ENCODE measurements at places on chromosomes 2 and 18.

GRCh38 chr2:218286570-218287459 is 5.5 kb downstream of the TMBIM1 start:
- DNase-seq: peak; percentile 70

GRCh38 chr2:18560797-18561085 is 288 bp upstream of the RDH14 start:
- DNase-seq: no peak

GRCh38 chr18:8980918-8981317 is 121.6 kb upstream of the NDUFV2 start:
- DNase-seq: no peak

GRCh38 chr2:222241128-222241870 is 57.5 kb downstream of the PAX3 start:
- DNase-seq: no peak

DNA sequence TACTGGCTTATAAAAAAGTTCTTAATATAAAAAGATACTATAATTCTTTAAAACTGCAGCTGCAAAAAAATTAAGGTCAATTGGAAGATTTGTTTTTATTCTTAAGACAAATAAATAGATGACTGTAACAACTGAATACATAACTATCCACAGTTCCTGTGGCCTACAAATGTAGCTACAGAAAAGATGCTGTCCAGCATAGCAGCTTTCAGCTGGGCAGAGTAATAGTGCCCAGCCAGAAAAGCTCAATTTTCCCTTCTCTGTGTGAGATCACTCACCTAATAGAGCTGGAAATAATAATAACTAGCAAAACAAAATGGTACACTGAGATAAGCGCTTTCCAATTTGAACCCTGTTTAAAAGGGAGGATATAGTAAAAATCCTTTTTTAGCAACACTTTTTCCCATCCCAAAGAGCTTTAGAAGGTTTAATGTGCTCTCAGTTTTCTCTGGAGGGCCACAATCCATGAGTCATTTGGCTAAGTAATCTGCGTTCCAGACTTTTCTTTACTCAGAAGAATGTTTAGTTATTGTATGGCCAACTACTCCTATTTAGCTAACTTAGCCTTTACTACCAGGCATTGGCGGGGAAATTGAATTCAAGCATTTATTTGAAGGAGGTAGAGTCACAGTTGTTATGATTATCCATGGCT is 158.1 kb upstream of the SLC39A10 start:
- no peak for DNase-seq

DNA sequence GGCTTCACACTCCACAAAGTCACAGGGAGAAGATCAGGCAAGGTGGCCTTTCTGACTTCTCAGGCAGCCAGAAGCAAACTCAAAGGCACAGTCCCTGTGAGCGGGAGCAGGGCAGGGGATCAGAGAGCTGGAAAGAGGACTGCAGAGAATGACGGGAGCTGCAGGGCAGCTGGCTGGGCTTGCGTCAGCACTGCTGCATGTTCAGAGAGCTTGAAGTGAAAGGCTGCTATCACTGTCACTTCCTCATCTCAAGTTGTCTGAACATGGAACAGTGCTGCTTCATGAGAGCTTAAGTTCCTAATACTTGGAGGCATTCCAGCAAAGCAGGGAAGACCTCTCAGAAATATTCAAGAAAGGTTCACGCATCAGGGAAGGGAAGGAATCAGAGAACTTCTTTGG is 20.4 kb downstream of the TGFBRAP1 start:
- DNase-seq: no peak

GRCh38 chr2:54492335-54492734 is 36.2 kb downstream of the SPTBN1 start:
- DNase-seq: no peak

- DNase-seq: no peak
These were observed 993 bp downstream of the COX7A2L start for GRCh38 chr2:42359965-42360483.

DNA sequence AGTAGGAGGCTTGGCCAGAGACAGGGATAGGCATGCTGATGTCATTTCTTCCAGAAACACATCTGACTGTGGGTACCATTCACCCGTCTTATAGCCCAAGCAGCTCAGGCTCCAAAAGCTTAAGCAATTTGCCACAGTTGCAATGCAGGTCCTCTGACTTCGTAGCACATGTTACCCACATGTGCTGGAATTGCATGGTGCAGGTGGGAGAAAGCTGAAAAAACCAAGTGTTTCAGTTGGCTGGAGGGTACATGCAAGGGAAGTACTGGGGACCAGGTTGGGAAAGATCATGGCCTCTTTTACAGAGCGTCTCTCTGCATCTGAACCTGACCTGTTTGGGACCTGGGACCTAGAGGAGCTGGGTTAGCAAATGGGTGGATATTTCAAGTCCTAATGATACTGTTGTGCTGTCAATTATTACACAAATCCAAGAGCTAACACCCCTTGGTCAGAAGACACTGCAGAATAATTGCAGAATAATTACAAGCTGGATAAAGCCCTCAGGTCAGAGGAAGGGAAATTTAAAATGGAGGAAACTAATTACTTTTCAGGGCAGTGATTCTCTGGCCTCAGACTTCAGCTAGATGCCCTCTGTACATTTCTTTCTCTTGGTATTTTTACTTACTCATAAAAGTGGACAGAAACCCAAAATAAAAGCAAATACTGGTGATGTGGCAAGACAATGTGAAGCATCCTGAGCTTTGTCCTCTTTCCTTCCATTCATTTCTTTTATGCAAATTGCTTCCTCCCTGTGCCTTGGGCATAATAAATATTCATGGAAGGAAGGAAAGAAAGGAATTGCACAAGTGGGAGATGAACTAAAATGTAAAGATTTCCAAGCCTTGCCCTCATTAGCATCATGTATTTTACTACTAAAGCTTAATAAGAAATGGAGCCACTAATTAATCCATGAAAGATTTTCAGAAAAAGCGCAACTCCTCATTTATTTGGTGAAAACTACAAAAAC is 45.6 kb upstream of the TTC39C start:
- no peak for DNase-seq

DNA sequence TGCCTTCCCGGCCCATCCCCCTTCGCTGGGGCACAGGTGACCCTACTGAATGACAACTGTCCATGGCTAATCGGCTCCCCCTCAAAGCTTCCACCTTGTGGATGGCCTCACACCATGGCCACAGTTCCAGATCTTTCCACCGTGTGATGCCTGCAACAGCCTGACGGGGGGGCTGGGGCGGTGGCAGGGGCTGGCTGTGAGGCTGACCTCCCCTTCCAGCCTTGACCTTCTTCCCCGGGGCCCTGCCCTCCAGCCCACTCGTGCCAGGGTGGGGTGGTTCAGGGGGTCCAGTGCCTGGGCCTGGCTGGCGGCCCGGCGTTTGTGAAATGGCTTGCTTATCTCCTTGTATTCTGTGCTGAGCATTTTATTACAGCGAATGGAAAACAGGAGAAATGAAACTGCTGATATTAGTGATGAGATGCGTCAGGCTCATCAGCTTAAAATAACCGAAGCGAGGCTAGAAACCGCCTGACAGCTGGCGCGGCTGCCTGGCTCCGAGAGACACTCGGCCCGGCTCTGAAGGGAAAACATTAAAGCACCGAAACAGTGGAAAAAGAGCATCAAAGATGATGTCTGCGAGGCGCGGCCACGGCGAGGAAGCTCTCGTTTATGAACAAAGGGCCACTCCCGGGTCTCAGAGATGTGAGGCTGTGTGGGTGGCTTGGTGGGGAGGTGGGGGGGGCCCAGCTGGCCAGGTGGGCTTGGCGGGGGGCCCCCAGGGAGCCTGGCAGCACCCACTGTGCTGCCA is 916 bp upstream of the PDCD1 start:
- DNase-seq: peak; percentile 44

- DNase-seq: no peak
These were observed 329.7 kb downstream of the PDE11A start for GRCh38 chr2:177742851-177743250.

GRCh38 chr2:137939026-137939425 is 25.2 kb upstream of the HNMT start:
- DNase-seq: no peak

- no peak for DNase-seq
These were observed 120.8 kb downstream of the CRIM1 start for GRCh38 chr2:36476411-36476810.

DNA sequence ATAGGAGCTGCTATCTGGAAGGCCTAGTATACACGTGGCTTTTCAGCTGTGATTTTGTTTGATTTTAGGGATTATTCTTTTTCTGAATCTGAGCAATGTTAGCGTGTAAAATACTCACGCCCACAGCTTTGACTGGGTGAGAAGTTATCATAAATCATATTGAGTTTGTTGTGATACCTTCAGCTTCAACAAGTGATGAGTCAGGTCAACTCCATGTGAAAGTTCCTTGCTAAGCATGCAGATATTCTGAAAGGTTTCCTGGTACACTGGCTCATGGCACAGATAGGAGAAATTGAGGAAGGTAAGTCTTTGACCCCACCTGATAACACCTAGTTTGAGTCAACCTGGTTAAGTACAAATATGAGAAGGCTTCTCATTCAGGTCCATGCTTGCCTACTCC is at the start of gene GKN1:
Gene GKN1 (plus strand): TSS at position 386 of the 400 bp plus-strand sequence. CDS start 42 bp downstream, outside the sequence.
- DNase-seq: no peak

DNA sequence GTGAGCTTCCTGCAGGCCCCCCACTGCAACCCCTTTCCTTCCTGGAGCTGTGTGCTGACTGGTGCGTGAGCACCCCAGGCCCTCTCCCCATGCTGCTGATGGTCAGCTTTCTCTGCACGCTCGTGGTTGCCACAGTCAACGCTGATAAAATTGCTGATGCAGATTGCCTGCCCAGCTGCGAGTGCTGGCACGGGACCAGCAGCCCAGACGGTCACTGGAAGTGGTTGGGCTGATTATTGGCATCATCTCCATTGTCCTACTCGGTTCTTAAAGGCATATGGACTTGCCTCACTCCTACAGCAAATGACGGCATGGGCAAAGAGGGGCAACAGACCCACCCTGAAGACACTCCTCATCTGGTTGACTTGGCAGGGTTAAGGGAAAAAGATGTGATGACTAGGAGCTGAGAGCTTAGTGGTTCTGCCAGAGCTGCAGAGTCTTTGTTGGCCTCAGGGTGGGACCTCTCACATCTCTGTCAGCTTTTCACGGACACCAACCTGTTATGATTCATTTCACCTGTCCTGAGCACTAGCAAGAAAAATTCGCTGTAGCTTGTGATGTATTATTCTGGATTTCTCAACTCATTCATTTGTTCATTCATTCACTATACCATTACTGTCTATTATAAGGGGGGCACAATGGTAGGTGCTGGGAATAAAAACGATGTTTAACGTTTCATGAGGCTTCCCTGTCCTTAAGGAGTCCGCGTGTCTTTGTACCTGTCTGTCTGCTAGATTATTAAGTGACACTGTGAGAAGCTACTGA is 38.4 kb downstream of the PAX8 start:
- DNase-seq: no peak

DNA sequence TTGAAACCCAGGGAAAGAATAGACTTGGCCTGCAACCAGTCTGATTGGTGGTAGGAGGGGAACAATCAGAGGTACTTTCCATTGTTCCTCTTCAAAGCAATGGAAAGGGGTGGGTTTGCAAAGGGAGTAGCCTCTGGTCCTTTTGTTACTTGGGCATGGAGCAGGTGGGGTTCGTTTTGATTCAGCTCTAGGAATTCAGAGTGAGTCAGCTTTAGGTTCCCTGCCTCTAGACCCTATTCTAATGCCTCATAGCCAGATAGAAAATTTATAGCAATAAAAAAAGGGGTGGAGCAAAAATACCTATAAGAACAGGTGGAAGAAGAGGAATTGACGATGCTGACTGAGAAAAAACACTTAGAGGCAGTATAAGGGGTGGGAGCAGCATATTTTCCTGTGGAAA is 636.4 kb downstream of the PLCL1 start:
- no peak for DNase-seq

GRCh38 chr18:46754661-46755292 is 2.1 kb downstream of the ST8SIA5 start:
- no peak for DNase-seq

DNA sequence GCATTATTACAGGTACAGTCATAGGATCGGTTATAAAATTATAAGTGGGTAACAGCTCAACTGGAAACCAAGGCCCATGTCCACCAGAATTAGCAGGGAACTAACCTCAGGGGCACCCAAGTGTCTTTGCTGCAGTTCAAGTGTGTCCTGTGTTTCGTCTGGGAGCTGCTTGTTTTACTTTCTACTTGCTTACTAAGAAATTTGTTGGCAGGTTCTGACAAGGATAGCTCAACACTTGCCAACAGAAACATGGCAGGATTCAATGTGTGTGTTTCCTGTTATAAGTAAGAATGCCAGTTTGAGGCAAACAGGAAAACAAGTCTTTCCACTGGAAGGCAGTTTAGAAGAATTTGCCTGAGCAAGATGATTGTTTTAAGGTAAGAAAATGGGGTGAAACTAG is 104.5 kb downstream of the EPHA4 start:
- DNase-seq: no peak

- no peak for DNase-seq
These were observed 260.8 kb upstream of the HDAC4 start for GRCh38 chr2:239661334-239662312.

DNA sequence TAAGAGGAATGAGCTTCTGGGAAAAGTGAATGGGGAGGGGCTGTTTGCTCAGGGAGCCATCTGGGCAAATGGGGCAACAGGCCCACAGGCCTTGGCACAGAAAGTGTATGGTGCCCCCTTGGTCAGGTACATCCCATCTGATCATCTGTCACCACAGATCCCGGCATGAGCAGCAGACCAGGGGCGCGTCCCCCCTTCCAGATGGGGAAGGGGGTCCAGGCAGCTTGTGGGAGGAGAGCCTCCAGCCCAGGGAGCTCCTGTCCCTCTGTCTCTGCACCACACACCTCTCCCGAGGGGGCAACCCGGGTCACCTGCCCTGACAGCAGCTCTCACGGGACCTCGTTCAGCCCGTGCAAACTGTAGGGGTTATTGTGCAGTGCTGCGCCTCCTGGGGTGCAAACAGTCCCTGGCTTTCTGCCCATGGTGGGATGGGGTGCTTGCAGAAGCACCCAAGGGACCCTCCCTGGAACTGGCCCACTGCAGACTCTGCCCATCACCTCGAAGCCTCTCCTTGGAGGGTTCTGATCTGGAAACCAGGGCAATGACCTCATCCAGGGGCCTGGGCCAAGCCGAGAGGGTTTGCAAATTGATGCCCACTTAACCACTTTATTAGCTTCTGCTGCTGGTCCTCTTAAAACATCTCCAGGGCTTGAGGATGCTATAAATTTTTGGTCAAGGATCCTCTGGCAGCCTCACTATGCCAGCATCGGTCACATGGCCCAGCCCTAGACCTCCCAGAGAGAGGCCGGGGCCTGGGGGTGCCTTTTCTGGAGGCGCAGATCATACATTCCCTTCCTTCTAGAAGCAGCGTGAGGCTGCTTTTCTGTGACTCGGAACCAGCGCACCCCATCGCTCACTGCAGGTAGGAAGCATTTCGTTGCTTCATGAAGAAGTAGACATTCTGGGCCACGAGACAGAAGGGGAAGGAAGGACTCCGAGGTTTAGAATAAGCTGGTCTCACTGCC is 7.6 kb upstream of the BOK start:
- DNase-seq: no peak

GRCh38 chr2:190695739-190696138 is 46.9 kb downstream of the NAB1 start:
- DNase-seq: no peak

- DNase-seq: peak; percentile 35
These were observed 57.9 kb downstream of the ARHGEF33 start for GRCh38 chr2:38947241-38948239.

- no peak for DNase-seq
These were observed 823.2 kb upstream of the ID2 start for GRCh38 chr2:7858624-7859023.

Measured in stimulated activated CD4-positive, alpha-beta T cell treated with anti-CD3 and anti-CD28 coated beads, TNF-alpha, amount 100 ng/mL, for 4 hours (primary cell).